Natural killer cell treated with Interleukin-12 subunit alpha and Interleukin-12 subunit beta and Interleukin-15 and Interleukin-18, amount 100 ng/mL, for 72 hours (primary cell): ENCODE measurements at places on chromosomes 6 and 20.

- no peaks in the 10 kb centered on the region for H3K4me1 ChIP-seq
- H3K4me3 ChIP-seq: no peak overlapping the region
- no peaks in the 10 kb centered on the region for H3K36me3 ChIP-seq
- DNase-seq: no peak
- H3K27me3 ChIP-seq: peaks cover 17% of the 10 kb centered on the region
Observed at GRCh38 chr6:134689177-134689576, 260.7 kb downstream of the ALDH8A1 start.

GRCh38 chr20:60365064-60365666 is 406.9 kb downstream of the CDH26 start:
- no peak overlapping the region for H3K27ac ChIP-seq
- no peaks in the 10 kb centered on the region for H3K4me1 ChIP-seq
- no peaks in the 10 kb centered on the region for H3K36me3 ChIP-seq
- no peak overlapping the region for H3K4me3 ChIP-seq
- DNase-seq: no peak

- peaks cover 12% of the 10 kb centered on the region for H3K36me3 ChIP-seq
- no peaks in the 10 kb centered on the region for H3K27me3 ChIP-seq
- H3K4me1 ChIP-seq: peaks cover 11% of the 10 kb centered on the region
Observed at GRCh38 chr6:157314705-157315321, 8.5 kb downstream of the TMEM242 start.

GRCh38 chr20:1832634-1833033 is 62.6 kb upstream of the SIRPA start:
- DNase-seq: no peak
- peaks cover 13% of the 10 kb centered on the region for H3K27me3 ChIP-seq
- no peaks in the 10 kb centered on the region for H3K36me3 ChIP-seq
- H3K4me1 ChIP-seq: no peaks in the 10 kb centered on the region
- H3K4me3 ChIP-seq: no peak overlapping the region
- no peak overlapping the region for H3K27ac ChIP-seq

DNA sequence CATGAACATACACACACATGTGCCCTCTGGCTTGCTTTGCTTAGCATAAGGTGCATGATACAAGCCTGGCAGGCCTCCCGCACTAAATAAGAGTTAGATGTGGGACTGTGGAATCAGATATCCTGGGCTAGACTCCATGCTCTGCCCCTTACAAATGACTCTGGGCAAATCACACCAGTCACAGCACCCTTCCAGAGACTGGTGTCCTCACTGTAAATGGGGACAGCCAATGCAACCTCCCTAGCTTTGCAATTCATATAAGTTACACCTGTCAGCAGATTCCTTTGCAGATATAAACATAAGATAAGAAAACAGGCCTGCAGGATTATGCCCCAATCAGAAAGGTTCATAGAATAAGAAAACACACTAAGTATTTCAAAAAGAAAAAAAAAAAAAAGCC is 174.1 kb downstream of the PTPRT start:
- H3K36me3 ChIP-seq: no peaks in the 10 kb centered on the region
- H3K27ac ChIP-seq: no peak overlapping the region
- H3K27me3 ChIP-seq: no peaks in the 10 kb centered on the region
- no peak overlapping the region for H3K4me3 ChIP-seq
- no peak for DNase-seq
- H3K4me1 ChIP-seq: no peaks in the 10 kb centered on the region

DNA sequence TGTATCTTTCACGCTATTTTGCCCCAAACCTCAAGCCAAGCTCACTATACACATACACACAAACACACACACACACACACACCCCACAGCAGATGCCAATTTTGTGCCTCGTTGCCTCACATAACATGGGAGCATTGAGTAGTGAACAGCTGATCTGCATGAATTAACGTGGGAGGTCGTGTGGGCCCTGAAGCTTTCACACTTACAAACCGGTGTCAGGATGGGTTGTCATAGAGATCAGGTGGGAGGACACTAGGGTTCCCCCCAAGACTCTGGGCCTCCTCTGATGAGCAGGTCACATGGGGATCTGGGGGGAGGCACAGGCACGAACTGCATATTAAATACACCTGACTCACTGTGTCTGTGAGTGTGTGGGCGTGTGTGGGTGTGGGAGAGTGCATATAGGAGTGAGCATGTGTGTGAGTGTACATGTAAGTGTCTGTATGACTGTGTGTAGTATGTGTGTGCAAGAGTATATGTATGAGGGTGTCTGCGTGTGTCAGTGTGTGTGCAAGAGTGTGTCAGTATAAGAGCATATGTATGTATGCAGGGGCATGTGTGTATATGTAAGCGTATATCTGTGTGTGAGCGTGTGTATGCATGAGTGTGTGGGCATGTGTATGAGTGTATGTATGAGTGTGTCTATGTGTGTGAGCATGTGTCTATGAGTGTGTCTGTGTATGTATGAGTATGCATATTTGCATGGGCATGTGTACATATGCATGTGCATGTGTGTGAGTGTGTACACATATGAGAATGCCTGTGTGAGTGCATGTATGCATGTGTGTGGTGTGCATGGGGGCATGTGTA is 370.4 kb downstream of the PREX1 start:
- H3K27me3 ChIP-seq: peaks cover 5% of the 10 kb centered on the region
- no peak for DNase-seq
- no peaks in the 10 kb centered on the region for H3K4me1 ChIP-seq
- no peak overlapping the region for H3K27ac ChIP-seq
- H3K36me3 ChIP-seq: no peaks in the 10 kb centered on the region

DNA sequence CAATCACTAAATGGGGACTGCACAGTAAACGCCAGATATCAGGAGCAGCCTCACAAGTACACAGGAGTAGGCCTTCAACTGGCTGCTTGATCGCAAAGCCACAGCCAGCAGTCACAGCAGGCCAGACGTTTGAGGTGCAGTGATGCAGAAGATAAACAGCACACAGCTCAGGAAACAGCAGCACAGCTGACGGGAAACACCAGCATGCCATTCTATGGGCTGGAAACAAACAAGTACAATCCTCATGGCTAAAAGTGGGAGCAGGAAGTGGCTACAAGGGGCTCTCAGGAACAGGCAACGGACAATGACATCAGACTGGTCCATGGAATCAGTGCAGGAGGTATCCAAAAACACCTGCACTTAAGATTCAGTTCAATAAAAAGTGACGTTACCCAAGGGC is 111.0 kb downstream of the DTNBP1 start:
- DNase-seq: no peak
- no peaks in the 10 kb centered on the region for H3K36me3 ChIP-seq
- H3K27me3 ChIP-seq: no peaks in the 10 kb centered on the region
- no peak overlapping the region for H3K4me3 ChIP-seq

DNA sequence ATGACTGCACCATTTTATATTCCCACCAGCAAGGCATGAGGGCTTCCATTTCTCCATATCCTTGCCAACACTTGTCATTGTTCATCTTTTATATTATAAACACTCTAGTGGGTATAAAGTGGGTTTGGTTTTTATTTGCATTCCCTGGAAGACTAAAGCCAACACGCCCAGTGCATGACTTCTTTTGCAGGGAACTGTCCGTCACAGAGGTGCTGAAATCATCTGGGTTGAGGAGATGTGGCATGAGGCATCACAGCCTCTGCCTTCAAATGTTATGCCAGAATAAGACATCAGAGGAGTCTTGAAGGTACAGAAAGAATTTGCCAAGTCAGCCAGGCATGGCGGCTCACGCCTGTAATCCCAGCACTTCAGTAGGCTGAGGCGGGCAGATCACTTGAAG is 29.9 kb upstream of the FAM210B start:
- no peak overlapping the region for H3K27ac ChIP-seq
- H3K4me1 ChIP-seq: no peaks in the 10 kb centered on the region
- DNase-seq: no peak
- H3K36me3 ChIP-seq: no peaks in the 10 kb centered on the region

- H3K27me3 ChIP-seq: peaks cover 16% of the 10 kb centered on the region
- no peak overlapping the region for H3K27ac ChIP-seq
- no peak overlapping the region for H3K4me3 ChIP-seq
- no peak for DNase-seq
- H3K4me1 ChIP-seq: peaks cover 4% of the 10 kb centered on the region
- no peaks in the 10 kb centered on the region for H3K36me3 ChIP-seq
Observed at GRCh38 chr6:20182926-20183521, 29.2 kb downstream of the MBOAT1 start.

DNA sequence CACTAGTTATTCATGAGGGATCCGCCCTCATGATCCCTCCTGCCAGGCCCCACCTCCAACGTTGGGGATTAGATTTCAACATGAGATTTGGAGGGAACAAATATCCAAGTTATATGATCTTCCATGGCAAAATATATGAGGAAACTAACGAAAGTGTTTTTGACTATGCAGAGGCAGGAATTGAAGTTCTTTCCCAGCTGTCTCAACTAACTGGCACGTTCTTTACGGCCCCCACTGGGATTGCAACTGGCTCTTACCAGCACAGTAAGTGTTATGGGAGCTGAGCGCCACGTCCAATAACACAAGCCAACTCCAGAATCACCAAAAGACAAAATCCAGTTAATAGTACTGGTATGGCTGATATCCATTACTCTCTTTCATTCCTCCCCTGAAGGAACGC is 66.6 kb downstream of the ECT2L start:
- H3K27ac ChIP-seq: no peak overlapping the region
- H3K36me3 ChIP-seq: no peaks in the 10 kb centered on the region
- H3K4me1 ChIP-seq: no peaks in the 10 kb centered on the region
- H3K27me3 ChIP-seq: peaks cover 13% of the 10 kb centered on the region
- DNase-seq: no peak
- H3K4me3 ChIP-seq: no peak overlapping the region

- no peak overlapping the region for H3K4me3 ChIP-seq
- no peaks in the 10 kb centered on the region for H3K36me3 ChIP-seq
- H3K27me3 ChIP-seq: no peaks in the 10 kb centered on the region
- H3K4me1 ChIP-seq: peaks cover 9% of the 10 kb centered on the region
Observed at GRCh38 chr6:69732045-69732444, 64.8 kb downstream of the LMBRD1 start.

GRCh38 chr6:19050765-19051164 is 663.6 kb downstream of the RNF144B start:
- H3K27me3 ChIP-seq: no peaks in the 10 kb centered on the region
- H3K4me3 ChIP-seq: no peak overlapping the region
- no peak overlapping the region for H3K27ac ChIP-seq
- H3K36me3 ChIP-seq: no peaks in the 10 kb centered on the region

DNA sequence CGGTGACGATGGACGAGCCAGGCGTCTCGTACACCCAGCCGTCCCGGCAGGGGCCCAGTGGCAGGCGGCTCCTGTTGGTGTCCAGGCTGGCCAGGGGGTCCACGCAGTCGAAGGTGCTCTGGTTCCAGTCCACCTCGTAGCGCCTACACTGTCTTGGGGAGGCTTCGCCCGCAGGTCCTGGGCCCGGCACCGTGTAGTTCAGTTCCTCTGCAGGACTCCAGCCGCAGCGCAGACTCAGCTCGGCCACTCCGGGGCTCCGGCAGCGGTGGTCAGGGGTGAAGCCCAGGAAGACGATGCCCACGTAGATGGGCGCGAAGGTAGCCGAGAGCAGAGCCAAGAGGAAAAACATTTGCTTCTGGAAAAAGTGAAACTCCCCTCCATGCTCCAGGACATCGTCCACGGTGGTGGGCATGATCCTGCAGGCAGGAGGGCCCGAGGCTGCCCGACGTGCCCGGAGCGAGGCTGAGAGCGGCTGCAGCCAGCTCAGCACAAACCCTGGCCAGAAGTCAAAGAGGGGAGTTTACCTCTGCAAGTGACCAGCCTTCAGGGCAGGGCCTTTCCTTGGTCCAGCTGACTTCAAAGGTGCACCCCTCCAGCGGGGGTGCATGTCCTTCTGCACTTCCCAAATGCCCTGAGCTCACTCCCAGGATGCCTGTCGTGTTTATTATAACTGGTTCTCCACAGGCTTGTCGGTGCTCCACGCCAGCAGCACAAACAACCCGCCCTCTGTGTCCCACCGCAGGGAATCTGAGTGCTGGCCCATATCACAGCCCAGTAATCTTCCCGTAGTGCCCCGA is at the start of gene SLC22A2:
Gene SLC22A2, minus strand, starts transcription at position 476 of the 797 bp plus-strand sequence. Its CDS starts 64 bp downstream, at position 412.
- DNase-seq: no peak
- H3K36me3 ChIP-seq: no peaks in the 10 kb centered on the region
- H3K4me1 ChIP-seq: no peaks in the 10 kb centered on the region
- H3K4me3 ChIP-seq: no peak within 1 kb of the TSS
- H3K27ac ChIP-seq: no peak within 1 kb of the TSS
- H3K27me3 ChIP-seq: peaks cover 15% of the 10 kb centered on the region

DNA sequence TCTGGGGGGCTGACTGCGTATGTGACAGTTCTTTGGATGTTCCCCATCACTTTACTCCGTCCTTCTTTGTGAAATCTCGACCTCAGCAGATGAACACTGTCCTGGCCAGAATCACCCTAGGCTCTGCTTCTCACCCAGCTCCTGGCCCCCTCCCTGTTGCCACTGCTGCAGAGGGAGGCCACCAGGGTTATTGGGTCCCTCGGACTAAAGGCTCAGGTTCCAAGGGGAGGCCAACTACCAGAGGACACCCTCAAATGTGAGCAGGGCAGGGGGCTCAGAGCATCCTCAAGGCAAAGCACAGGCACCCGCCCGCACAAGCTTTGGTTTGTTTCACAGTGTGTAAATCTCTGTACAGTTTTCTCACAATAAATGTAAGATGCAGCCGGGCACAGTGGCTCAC is 269.9 kb downstream of the UST start:
- no peak for DNase-seq
- no peaks in the 10 kb centered on the region for H3K27me3 ChIP-seq
- H3K36me3 ChIP-seq: no peaks in the 10 kb centered on the region
- H3K4me1 ChIP-seq: peaks cover 18% of the 10 kb centered on the region

GRCh38 chr6:143647191-143647590 is 30.6 kb upstream of the PHACTR2 start:
- H3K4me1 ChIP-seq: peaks cover 12% of the 10 kb centered on the region
- no peak overlapping the region for H3K27ac ChIP-seq
- DNase-seq: no peak
- H3K36me3 ChIP-seq: peaks cover 7% of the 10 kb centered on the region

DNA sequence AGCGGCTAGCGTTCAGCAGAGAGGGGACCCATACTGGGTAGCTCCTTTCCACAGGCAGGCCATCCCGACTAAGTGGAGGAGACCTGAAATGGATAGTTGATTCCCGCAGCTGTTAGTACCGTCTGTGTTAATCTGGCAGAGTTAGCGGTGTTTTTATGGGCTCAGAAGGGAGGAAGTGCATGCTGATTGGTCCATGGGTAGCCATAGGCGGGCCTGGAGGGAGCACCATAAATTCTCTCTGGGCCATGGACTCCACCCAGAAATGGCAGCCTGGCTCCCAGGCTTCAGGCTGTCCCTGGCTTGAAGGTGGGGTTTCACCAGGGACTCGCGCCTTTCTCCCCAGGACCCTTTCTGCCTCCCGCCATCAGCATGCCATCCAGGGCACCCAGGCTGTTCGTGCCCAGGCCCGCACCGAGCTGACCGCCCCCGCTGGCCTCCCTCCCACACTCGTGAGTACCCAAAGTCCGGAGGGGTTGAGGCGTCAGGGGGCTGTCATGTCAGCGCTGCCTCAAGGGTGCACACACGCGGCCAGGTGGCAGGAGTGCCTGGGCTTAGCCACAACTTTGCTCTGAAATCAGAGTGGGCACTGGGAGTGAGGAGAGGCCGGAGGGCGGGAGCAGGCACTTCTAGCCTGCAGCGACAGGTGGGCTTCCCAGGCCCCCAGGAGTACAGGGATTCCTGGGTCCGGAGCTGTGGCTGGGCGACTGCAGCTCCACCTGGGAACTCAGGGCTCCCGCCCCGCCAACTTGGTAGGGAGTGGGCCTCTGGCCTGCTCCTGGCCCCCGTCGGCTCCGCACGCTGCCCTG is 694.3 kb upstream of the FLRT3 start:
- H3K27ac ChIP-seq: no peak overlapping the region
- H3K4me1 ChIP-seq: no peaks in the 10 kb centered on the region
- H3K27me3 ChIP-seq: no peaks in the 10 kb centered on the region
- no peak overlapping the region for H3K4me3 ChIP-seq
- H3K36me3 ChIP-seq: no peaks in the 10 kb centered on the region
